Activated T-cell treated with anti-CD3 and anti-CD28 coated beads, Interleukin-2, amount 50 U/mL, for 72 hours (primary cell): ENCODE measurements at places on chromosomes 16 and 17. TPM values are rescaled to one million over a fixed set of nuclear protein-coding genes. Genes with fewer than 3 reads are reported as not detected.

Gene C16orf54
- total RNA-seq = 23.7 TPM

DNA sequence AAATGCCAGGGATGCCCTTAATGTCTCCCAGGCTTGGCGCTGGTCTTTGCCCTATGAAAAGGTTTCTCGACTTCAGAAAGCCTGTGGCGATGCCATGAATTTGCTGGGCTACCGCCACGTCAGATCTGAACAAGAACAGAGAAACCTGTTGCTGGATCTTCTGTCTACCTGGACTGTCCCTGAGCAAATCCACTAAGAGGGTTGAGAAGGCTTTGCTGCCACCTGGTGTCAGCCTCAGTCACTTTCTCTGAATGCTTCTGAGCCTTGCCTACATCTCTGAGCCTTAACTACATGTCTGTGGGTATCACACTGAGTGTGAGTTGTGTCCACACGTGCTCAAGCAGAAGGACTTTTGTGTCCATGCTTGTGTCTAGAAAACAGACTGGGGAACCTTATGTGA, 11.4 kb downstream of the CHST4 start:
- peaks cover 9% of the 10 kb centered on the region for H3K27me3 ChIP-seq
- H3K36me3 ChIP-seq = no peaks in the 10 kb centered on the region
- H3K4me1 ChIP-seq = peaks cover 5% of the 10 kb centered on the region

- no peak overlapping the region for H3K4me3 ChIP-seq
- no peak overlapping the region for H3K27ac ChIP-seq
- no peaks in the 10 kb centered on the region for H3K4me1 ChIP-seq
- no peaks in the 10 kb centered on the region for H3K27me3 ChIP-seq
- H3K36me3 ChIP-seq = no peaks in the 10 kb centered on the region
Observed at GRCh38 chr17:57568340-57568739, 176.8 kb downstream of the CCDC182 start.

GRCh38 chr16:86090461-86091170, 191.7 kb downstream of the IRF8 start:
- no peak overlapping the region for H3K27ac ChIP-seq
- H3K4me3 ChIP-seq = no peak overlapping the region
- H3K4me1 ChIP-seq = no peaks in the 10 kb centered on the region
- no peak for DNase-seq
- H3K36me3 ChIP-seq = no peaks in the 10 kb centered on the region

Gene MT1E
- total RNA-seq = 204 TPM

- H3K4me1 ChIP-seq = peaks cover 21% of the 10 kb centered on the region
- peaks cover 21% of the 10 kb centered on the region for H3K36me3 ChIP-seq
- H3K27ac ChIP-seq = no peak within 1 kb of the TSS
- H3K4me3 ChIP-seq = no peak within 1 kb of the TSS
- no peaks in the 10 kb centered on the region for H3K27me3 ChIP-seq
Observed at GRCh38 chr16:67199011-67199807, at the start of gene ELMO3. TSS of gene ELMO3 (plus strand) at chr16:67199131. CDS start at chr16:67199327, 196 bp downstream.

GRCh38 chr17:2094891-2095535, 40.1 kb downstream of the HIC1 start:
- H3K27ac ChIP-seq = no peak overlapping the region
- H3K4me3 ChIP-seq = no peak overlapping the region
- no peak for DNase-seq

Gene AATK
- total RNA-seq = 0.81 TPM

Gene ABCC3
- total RNA-seq = not detected

DNA sequence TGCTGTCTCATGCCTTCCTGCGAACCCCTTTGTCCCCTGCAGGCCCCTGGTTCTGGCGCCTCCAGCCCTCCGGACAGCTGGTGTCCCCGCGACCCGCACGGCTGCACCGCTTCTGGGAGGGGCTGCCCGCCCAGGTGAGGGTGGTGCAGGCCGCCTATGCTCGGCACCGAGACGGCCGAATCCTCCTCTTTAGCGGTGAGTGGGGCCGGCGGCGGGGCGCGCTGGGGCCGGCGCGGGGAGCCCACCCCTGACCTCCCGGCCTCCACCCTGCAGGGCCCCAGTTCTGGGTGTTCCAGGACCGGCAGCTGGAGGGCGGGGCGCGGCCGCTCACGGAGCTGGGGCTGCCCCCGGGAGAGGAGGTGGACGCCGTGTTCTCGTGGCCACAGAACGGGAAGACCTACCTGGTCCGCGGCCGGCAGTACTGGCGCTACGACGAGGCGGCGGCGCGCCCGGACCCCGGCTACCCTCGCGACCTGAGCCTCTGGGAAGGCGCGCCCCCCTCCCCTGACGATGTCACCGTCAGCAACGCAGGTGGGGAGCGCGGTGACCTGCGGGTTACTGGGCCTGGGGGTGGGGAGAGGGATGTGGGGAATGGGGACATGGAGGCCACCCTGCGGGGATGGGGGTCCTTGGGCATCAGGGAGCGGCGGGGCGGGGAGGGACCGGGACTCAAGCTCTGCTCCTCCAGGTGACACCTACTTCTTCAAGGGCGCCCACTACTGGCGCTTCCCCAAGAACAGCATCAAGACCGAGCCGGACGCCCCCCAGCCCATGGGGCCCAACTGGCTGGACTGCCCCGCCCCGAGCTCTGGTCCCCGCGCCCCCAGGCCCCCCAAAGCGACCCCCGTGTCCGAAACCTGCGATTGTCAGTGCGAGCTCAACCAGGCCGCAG, 7.1 kb upstream of the IL32 start:
- peak; percentile 72 for DNase-seq
- H3K4me1 ChIP-seq = peaks cover 76% of the 10 kb centered on the region
- peaks cover 9% of the 10 kb centered on the region for H3K36me3 ChIP-seq
- no peaks in the 10 kb centered on the region for H3K27me3 ChIP-seq

- DNase-seq = no peak
- H3K36me3 ChIP-seq = peaks cover 7% of the 10 kb centered on the region
- H3K27ac ChIP-seq = peak overlapping the region; percentile 47
- H3K27me3 ChIP-seq = no peaks in the 10 kb centered on the region
- peak overlapping the region; percentile 68 for H3K4me3 ChIP-seq
Observed at GRCh38 chr16:75621170-75621477, 2.0 kb downstream of the ADAT1 start.

Gene GRN
- total RNA-seq = 58.7 TPM

GRCh38 chr16:8113843-8114242, 476.5 kb downstream of the TMEM114 start:
- no peak for DNase-seq
- no peak overlapping the region for H3K27ac ChIP-seq
- no peaks in the 10 kb centered on the region for H3K4me1 ChIP-seq
- no peaks in the 10 kb centered on the region for H3K27me3 ChIP-seq

Gene OR4D1
- 0.34 TPM for total RNA-seq

Gene C1QTNF8
- total RNA-seq = not detected

GRCh38 chr17:27539152-27539551, 82.9 kb downstream of the KSR1 start:
- no peaks in the 10 kb centered on the region for H3K36me3 ChIP-seq
- H3K4me1 ChIP-seq = peaks cover 95% of the 10 kb centered on the region
- H3K27me3 ChIP-seq = no peaks in the 10 kb centered on the region
- no peak overlapping the region for H3K4me3 ChIP-seq
- DNase-seq = no peak

DNA sequence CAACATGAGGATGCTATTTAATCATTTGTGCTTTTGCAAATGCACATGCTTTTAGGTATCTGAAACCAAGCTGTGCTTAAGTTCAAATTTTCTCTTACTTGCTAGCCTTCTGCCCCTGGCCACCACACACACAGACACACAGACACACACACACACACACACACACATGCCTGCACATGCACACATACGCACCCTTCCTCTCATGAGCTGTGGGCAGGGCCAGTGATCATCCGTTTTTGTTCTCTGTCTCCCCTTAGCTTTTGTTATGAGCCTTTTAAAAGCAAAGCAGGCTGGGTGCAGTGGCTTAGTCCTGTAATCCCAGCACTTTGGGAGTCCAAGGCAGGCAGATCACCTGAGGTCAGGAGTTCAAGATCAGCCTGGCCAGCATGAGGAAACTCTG, 34.2 kb downstream of the CD300LF start:
- peaks cover 6% of the 10 kb centered on the region for H3K27me3 ChIP-seq
- DNase-seq = no peak
- peaks cover 16% of the 10 kb centered on the region for H3K4me1 ChIP-seq
- no peaks in the 10 kb centered on the region for H3K36me3 ChIP-seq
- H3K4me3 ChIP-seq = no peak overlapping the region

DNA sequence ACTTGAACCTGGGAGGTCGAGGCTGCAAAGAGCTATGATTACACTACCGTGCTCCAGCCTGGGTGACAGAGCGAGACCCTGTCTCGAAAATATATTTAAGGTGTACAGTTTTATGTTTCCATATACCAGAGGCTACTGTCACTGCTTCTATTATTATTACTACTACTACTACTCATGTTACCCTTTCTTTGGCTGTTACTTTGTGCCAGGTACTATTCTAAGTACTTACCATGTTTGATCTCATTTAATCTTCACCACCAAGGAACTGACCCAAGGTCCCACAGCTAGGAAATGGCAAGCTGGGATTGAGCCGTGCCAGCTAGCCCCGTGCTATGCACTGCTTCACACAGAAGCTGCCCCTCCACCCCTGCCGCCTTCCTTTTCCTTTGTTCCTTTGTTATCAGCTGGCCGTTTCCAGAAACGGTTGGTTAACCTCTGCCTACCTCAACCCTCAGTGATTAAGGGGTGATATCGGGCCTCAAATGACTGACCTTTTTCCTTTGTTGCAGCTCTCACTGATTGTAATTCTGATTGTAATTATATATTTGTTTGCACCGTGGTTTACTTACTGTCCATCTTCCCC, 78.4 kb downstream of the ABCC1 start:
- peak overlapping the region; percentile 52 for H3K27ac ChIP-seq
- H3K27me3 ChIP-seq = no peaks in the 10 kb centered on the region

DNA sequence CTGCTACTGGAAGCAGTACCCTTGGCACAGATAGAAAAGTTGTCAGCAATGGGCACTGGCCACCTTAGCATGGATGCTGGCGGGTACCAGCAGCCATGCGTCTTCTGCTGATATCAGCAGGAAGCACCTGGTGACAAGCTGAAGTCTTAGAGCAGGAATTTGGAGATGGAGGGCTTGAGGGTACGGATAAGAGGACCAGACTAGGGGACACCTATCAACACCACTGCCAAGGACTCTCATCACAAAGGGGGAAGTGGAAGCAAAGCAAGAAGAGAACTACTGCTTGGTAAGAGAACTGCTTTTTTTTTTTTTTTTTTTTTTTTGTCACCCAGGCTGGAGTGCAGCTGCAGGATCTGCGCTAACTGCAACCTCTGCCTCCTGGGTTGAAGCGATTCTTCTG, 35.4 kb upstream of the LYRM9 start:
- no peaks in the 10 kb centered on the region for H3K4me1 ChIP-seq
- H3K27me3 ChIP-seq = peaks cover 5% of the 10 kb centered on the region
- no peak for DNase-seq
- H3K36me3 ChIP-seq = no peaks in the 10 kb centered on the region
- H3K4me3 ChIP-seq = no peak overlapping the region

DNA sequence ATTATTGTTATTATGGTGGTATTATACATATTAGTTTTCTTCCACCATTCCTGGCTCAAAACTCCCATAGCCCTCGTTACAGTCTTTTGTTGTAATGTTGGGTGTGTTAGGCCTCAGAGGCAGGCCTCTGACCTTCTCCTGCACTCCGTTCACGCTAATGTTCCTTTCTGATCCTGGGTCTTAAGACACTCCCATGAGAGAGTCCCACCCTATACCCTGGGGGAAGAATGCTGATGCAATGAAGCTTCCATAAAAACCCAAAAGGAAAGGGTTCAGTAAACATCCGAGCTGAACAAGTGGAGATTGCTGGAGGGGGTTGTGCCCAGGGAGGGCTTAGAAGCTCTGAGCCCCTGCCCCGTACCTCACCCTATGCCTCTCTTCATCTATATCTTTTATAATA, 141.3 kb upstream of the NETO2 start:
- H3K4me1 ChIP-seq = no peaks in the 10 kb centered on the region
- no peak for DNase-seq
- H3K36me3 ChIP-seq = peaks cover 3% of the 10 kb centered on the region
- no peak overlapping the region for H3K27ac ChIP-seq
- H3K27me3 ChIP-seq = no peaks in the 10 kb centered on the region
- H3K4me3 ChIP-seq = no peak overlapping the region

Gene ATP2A1
- 8.4 TPM for total RNA-seq

- no peaks in the 10 kb centered on the region for H3K27me3 ChIP-seq
- H3K4me1 ChIP-seq = no peaks in the 10 kb centered on the region
- peaks cover 19% of the 10 kb centered on the region for H3K36me3 ChIP-seq
- H3K27ac ChIP-seq = no peak overlapping the region
Observed at GRCh38 chr17:82745524-82745923, 6.3 kb upstream of the TBCD start.

DNA sequence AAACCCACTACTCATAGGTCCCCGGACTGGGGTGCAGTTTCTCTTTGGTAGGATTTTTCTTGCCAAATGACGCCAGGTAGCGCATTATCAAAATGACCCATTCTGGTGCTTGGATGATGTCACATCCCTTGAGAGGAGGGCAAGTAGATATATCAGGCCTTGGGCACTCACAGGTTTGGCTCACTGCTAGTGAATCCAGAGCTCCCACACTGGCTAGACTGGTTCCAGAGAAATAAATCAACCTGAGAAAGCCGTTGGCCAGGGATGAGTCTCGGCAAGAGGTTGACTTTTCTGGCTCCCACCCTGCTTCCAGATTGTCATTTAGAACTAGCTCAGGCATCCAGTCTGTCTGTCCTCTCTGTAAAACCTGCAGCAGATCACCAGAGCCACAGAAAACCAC, 188.4 kb upstream of the MAF start:
- H3K4me1 ChIP-seq = no peaks in the 10 kb centered on the region
- no peak overlapping the region for H3K27ac ChIP-seq
- no peak for DNase-seq
- no peak overlapping the region for H3K4me3 ChIP-seq
- no peaks in the 10 kb centered on the region for H3K27me3 ChIP-seq

Gene SLC25A19
- 39.9 TPM for total RNA-seq

Gene TMIGD1
- total RNA-seq = not detected

- no peaks in the 10 kb centered on the region for H3K4me1 ChIP-seq
- H3K27ac ChIP-seq = no peak overlapping the region
- no peaks in the 10 kb centered on the region for H3K27me3 ChIP-seq
- no peak overlapping the region for H3K4me3 ChIP-seq
- no peak for DNase-seq
- H3K36me3 ChIP-seq = peaks cover 8% of the 10 kb centered on the region
Observed at GRCh38 chr17:37103231-37103630, 154.5 kb downstream of the AATF start.

- no peaks in the 10 kb centered on the region for H3K27me3 ChIP-seq
- DNase-seq = no peak
Observed at GRCh38 chr17:63596856-63597586, 3.7 kb upstream of the TACO1 start.

DNA sequence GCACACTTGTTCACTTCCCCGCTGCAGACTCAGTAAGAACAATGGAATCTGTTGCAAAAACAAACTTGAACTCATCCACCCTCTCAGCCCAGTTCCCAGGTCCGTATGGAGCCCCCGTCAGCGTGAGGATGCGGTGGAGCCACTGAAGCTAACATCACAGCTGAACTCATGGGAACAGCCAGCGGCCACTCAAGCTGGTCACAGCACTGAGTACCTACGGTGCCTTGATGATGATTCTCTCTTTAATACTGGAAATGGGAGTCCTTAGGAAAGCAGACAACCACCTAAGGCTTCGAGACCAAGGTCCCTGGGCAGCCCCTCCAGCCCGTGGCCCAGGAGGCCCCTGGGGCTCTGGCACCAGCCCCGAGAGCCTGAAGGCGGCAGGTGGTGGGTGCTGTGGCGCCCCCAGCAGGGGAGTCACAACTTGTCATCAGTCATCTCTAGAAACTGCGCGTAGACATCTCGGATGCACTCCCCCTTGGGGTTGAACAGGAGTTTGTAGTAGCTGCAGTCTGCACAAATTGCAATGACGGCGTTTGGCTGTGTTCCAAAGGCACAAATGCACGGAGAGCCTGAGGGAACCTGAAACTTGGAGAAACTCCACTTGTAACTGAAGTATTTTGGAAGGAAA, 31.0 kb upstream of the RHOT1 start:
- H3K27ac ChIP-seq = no peak overlapping the region
- no peak overlapping the region for H3K4me3 ChIP-seq
- DNase-seq = peak; percentile 49
- no peaks in the 10 kb centered on the region for H3K27me3 ChIP-seq
- H3K4me1 ChIP-seq = peaks cover 22% of the 10 kb centered on the region
- no peaks in the 10 kb centered on the region for H3K36me3 ChIP-seq
